Activated CD4-positive, CD25-positive, alpha-beta regulatory T cell (primary cell): ENCODE measurements at places on chromosomes 16 and 17.

DNA sequence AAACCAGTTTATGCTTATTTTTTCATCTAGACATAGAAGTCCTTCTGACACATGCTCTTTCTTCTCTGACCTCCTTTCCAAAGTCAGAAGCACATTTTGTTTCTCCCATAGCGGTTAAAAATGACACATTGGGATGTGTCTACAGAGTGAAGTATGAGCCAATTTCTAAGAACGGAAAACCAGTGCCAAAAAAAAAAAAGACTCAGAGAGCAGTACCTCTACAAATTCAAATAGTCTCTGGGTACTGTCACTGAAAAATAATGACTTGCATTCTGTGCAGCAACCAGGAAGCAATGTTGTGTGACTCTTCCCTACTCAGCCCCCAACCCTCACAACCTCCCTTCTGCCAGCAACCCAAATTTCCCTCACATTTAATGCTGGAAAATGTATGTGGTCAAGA, 145.5 kb upstream of the PMFBP1 start:
- no peak for DNase-seq

- DNase-seq = no peak
These were observed 3.5 kb downstream of the WDR81 start for GRCh38 chr17:1727876-1728630.

GRCh38 chr17:70053241-70054234, 21.5 kb upstream of the KCNJ16 start:
- no peak for DNase-seq

DNA sequence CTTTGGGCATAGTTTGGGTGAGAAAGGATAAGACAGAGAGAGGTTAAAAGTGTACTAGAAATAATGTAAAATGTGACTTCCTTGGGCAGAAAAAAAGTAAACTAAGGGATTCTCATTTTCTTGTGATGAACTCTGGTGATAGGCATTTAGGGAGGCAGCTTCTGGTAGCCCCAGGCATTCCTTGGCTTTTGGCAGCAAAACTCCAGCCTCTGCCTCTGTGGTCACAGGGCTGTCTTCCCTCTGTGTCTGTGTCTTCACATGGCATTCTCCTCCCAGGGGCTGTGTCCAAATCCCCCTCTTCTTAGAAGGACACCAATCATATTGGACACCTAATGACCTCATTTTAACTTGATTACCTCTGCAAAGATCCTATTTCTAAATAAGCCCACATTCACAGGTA, 54.7 kb downstream of the HS3ST3B1 start:
- no peak for DNase-seq

DNA sequence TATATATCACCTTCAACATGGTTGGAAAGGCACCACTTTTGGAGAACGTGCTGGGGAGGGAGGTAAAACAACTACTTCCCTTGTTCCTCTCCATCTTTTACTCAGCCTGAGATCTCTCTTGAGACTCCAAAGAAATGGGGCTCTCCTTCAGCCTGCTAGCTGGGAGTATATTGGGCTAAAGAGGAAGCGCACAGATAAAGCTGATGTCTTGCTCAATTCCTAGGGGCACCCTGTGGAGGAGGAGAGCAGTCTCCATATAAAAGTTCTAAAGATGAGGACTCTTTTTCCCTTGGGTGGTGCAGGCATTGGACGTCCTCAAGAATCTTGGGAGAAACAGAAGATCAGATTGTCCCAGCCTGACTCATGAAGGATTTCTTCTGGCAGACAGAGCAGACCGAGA, 4.6 kb upstream of the ETV4 start:
- DNase-seq = no peak

- no peak for DNase-seq
These were observed 158.3 kb upstream of the PLCG2 start for GRCh38 chr16:81620796-81621195.

- DNase-seq = no peak
These were observed 229.3 kb downstream of the C16orf78 start for GRCh38 chr16:49602976-49603310.

DNA sequence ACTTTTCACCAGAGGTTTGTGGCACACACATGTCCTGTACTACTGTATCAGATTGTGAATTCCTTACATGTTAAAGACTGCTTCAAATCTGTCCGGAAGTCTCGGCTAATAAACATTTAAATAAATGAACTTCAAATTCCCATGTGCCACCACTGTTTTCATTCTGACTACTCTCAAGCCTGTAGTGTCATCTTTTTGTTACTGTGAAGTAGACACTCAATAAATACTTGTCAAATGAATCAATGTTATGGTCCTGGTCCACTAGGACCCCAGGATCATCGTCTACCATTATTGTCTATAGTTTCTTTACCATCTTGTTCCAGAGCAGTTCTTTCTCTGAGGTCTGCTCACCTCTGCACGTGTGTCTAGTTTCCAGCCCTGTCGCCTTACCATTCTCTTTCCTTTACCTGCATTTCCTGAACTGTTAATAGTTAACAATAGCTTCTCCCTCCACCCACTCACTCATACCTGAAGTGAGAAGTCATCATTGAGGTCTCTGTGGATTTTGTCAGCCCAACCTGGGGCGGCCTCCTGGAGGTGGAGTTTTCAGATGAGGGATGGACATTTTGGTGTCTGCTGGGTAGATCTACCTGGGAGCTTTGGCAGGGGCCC, 333.0 kb downstream of the SEC14L1 start:
- no peak for DNase-seq

DNA sequence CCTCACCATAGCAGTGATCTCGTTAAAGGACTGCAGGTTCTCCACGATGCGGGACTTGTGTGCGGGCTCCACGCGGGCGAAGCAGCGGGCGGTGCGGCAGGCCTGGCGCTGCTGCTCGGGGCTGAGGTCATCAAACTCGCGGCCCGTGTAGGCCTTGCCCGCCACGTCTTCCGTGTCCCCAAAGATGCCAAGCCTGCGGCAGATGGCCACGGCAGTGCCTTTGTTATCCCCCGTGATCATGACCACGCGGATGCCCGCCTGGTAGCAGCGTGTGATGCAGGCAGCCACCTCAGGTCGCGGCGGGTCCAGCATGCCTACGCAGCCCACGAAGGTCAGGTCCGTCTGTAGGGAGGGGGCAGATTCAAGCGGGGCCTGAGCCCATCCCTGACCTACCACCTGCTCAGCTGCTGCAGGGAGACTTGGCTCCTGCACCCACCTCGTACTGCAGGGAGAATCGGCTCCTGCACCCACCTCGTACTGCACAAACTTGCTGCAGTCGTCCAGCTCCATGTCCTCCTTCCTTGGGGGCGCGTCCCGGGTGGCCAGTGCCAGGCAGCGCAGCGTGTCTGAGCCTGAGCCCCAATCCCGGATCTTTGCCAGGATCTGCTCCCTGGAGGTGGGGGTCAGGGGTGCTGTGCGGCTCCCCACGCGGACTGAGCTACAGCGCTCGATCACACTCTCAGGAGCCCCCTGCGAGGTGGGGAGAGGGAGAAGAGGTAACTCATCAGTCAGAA, 23.1 kb downstream of the ATP2A3 start:
- DNase-seq = no peak

DNA sequence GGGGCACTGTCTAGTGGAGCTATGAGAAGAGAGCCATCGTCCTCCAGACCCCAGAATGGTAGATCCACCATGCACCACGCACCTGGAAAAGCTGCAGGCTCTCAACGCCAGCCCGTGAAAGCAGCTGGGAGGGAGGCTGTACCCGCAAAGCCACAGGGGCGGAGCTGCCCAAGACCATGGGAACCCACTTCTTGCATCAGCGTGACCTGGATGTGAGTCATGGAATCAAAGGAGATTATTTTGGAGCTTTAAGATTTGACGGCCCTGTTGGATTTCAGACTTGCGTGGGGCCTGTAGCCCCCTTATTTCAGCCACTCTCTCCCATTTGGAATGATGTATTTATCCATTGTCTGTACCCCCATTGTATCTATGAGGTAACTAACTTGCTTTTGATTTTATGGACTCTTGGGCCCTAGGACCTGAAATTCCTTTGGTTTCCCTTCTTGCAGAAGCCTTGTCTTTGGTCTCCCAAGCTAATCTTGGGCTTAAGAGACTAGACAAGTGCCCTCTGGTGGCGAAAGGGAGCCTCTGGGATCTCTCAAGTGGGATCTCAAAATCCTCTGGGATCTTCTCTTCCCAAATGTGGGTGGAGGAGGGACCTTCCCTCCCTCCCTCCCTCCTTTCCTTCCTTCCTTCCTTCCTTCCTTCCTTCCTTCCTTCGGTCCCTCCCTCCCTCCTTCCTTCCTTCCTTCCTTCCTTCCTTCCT, 58.2 kb upstream of the HAPSTR1 start:
- no peak for DNase-seq

- no peak for DNase-seq
These were observed 44.6 kb downstream of the GNA13 start for GRCh38 chr17:65011966-65012365.

- no peak for DNase-seq
These were observed 2.9 kb downstream of the IKZF3 start for GRCh38 chr17:39861235-39861634.

DNA sequence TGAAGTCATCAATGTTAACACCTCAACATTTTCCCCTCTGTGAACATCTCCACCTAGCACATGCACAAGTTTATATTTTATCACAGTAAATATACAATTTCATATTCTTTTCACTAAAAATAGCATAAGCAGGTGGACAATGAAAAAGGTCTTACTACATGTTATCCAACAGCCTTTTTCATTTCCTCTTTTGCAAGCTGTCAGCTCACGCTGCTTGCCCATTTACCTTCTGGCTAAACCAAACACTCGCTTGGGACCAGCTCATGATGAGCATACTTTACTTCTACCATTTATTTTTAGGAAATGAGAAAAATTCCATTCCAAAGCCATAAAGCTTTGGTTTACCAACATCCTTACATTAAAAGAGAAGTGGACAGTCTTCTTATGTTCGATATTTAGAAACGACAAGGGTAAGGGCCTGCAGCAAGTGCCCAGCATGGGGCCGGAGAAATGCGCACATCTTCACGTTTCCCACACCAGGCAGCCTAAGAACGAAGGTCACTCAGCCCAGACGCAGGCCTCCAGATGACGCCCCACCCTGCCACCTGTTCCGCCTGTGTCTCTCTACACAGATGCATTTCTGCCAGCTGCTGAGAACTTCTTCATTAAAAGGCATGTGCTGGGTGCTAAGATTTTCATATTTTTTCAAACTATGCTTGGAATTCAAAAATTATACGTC, 13.9 kb downstream of the SNN start:
- no peak for DNase-seq

GRCh38 chr16:9139965-9140364, 48.5 kb downstream of the HAPSTR1 start:
- DNase-seq = no peak

- no peak for DNase-seq
These were observed 195.2 kb downstream of the AXIN2 start for GRCh38 chr17:65366102-65366844.

GRCh38 chr17:46097497-46097896, 95.7 kb downstream of the KANSL1 start:
- DNase-seq = no peak

DNA sequence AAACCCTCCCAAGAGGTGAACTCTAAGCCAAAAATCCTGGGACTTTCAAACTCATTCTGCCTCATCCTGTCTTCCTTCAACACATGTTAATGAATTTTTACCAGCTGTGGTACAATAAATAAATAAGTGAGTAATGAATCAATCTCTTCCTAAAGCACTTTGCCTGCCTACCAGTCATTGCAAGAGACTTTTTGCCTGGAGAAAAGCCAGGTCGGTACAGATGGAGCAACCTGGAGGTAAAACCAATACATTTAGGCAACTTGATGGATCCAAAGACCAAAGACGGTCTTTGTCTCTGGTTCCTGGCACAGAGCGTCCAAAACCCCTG, 324.2 kb downstream of the PMP22 start:
- DNase-seq = no peak
